H54 (cell line): ENCODE measurements at places on chromosomes 4 and X.

DNA sequence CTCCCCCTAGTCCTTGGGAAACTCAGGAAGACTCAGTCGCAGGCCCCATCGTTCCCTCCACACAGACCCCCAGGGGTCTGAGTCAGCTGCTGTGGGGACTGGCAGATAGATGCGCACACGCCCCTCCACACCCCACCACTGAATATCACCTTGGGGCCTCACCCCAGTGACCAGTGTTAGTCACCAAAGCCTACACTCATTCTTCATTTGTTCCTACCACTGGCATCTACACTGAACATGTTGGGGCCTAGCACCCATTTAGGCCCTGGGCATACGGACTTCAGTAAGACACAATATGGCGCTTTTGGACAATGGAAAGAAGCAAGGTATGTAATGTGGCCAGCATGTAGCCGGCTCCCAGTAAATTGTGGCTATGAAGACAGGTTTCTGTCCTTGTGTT lies 154.1 kb upstream of the PJA1 start:
- DNase-seq, result no peak

DNA sequence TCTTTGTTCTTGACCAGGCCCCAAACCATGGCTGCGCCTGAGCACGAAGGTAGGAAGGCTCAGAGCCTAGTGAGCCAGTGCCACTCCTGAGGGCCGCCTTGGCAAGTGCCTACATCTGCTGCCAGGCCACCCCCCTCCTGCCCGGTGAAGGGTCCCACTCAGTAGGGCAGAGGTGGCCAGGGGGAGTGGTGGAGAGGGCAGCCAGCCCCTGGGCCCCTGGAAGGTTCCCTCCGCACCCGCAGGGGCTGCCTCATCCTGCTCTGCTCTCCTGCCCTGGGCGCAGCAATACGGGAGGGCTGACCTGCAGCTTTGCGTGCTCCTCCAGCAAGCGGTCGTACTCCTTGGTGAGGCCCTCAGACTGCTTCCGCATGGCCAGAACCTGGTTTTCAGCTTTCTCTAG lies 14.0 kb downstream of the SLC6A8 start:
- no peak for DNase-seq

DNA sequence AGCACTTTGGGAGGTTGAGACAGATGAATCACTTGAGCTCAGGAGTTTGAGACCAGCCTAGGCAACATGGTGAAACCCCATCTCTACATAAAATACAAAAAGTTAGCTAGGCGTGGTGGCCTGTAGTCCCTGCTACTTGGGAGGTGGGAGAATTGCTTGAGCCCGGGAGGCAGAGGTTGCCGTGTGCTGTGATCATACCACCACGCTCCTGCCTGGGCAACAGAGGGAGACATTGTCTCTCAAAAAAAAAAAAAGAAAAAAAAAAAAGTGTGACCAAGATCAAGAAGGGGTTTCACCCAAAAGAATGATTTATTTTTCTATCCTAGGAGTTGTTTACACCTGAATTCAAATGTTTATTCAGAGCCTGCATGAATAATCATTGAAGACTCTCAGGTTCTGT lies 572.4 kb upstream of the GALNT7 start:
- no peak for DNase-seq

- no peak for DNase-seq
Observed at GRCh38 chr4:184313058-184313581, 95.4 kb upstream of the ENPP6 start.

- no peak for DNase-seq
Observed at GRCh38 chr4:39452153-39452859, 6.4 kb downstream of the RPL9 start.

GRCh38 chr4:154313004-154313585 lies 178.5 kb downstream of the DCHS2 start:
- DNase-seq, result no peak

DNA sequence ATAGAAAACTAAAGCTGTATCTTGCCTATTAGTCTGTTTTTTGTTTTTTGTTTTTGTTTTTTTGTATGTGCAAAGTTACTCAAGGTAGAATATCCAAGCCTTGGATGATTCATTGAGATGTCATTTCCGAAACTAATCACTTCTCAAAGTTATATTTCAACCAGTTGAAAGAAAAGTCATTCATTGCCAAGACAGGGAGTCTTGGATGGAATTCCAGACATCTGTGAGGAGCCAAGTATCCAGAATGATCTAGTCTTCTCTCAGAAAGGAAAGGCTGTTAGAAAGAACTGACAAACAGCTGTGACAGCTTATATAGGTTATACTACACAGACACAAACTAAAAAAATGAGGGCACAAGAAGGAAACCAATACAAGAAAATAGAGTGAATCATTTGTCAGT lies 141.1 kb upstream of the NDST3 start:
- DNase-seq, result no peak

DNA sequence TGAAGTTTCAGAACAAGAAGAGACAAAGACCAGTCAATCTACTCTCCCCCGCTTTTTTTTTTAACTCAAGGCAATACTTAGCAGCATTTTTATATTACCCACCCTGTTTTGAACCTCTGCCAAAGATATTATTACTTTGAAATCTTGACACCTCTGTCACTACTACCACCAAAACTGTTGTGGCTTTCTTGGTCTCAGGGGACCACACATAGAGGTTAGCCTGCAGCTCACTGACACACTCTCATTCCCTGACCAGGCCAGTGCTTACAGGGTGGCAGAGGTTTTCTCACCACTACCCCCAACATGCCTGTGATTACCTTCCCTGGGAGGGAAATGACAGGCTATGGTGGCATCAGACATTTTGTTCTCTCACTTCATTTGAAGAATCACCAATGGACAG lies 137.4 kb upstream of the STIM2 start:
- no peak for DNase-seq

DNA sequence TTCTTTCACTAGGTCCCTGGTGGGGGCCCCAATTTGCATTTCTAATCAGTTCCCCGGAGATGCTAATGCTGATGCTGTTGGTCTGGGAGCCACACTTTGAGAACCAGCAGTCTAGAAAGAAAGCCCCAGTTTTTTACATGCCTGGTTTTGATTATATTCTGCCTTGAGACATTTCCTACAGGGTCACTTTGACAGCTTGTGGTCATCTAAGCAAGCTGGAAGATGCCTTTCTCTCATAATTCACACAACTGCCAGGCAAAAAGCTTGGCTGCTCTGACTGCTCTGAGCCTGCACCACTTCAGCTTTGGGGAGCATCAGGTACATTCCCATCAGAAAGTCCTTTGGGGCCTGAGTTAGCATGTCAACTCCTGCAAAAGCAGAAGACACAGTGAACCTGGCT lies 5.9 kb upstream of the PLAC1 start:
- DNase-seq, result no peak

- DNase-seq, result no peak
Observed at GRCh38 chr4:140704964-140705363, 51.2 kb downstream of the TBC1D9 start.

DNA sequence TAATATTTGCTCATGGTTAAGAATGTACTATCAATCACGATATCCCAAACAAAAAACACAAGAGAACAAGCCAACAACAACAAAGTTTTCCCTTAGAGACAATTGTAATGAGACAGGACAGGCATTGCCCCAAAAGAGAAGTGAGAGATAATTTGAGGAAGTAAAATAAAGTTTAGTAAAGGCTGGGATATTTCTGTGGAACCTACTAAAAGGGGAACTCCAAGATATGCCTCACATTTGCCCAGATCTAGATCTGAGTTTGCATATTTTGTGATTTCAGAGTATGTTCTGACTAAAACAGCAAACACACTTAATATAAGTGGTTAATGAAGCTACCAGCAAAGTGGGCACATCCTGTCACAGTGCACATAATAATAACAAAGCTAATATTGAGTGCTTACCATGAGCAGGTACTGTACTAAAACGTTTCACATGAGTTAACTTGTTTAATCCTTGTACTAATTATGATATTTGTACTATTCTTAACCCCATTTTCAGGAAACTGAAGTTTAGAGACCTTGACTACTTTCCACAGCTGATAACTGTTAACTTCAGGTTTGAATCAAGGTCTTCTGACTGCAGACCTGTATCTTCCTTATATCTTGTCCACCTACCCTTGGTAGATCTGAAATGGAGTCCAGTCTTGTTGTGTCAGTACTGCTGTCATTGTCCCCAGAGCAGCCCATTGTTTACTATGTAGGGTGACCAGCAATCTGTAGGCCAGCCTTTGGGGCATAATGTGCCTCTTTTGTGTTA lies 26.0 kb upstream of the BMP2K start:
- no peak for DNase-seq

GRCh38 chr4:10579648-10580047 lies 104.9 kb downstream of the CLNK start:
- no peak for DNase-seq

- DNase-seq, result no peak
Observed at GRCh38 chr4:177574446-177574845, 132.2 kb upstream of the AGA start.

DNA sequence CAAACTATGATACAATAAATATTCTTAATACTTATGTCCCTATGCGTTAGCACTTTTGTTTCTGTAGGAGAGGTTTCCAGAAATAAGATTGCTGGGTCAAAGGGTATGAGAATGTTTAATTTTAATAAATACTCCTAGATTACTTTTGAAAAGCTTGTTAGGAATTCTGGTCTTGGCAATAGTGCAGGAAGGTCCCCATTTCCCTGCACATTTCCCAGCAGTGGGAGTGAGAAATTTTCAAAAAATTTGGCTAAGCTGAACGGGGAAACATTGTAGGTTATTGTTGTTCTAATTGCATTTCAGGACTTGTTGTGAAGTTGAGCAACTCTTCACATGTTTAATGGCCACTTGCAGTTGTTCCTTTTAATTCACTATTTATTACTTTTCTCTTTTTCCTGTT lies 27.1 kb downstream of the IGFBP7 start:
- no peak for DNase-seq

DNA sequence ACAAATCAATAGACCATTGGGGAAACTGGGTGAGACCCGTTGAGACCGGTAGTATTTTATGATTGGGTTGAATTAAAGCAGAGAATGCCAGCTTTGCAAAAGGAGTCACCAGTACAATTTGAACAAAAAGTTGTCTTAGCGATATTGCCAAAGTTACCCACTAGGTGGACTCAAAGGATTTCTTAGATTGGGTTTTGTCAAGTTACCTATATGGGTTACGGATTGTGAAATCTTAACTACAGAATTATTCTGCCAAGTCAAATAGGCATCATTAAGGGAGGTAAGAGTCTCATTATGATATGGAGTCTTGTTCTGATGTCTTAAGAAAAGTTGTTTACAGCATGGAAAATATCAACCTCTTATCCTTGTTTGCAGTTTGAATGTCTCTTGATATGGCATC lies 15.0 kb upstream of the CT47A1 start:
- peak; percentile 3 for DNase-seq

- DNase-seq, result no peak
Observed at GRCh38 chr4:163744861-163745260, 250.4 kb downstream of the TMA16 start.

- DNase-seq, result no peak
Observed at GRCh38 chrX:47446971-47447370, 36.1 kb downstream of the ZNF41 start.

DNA sequence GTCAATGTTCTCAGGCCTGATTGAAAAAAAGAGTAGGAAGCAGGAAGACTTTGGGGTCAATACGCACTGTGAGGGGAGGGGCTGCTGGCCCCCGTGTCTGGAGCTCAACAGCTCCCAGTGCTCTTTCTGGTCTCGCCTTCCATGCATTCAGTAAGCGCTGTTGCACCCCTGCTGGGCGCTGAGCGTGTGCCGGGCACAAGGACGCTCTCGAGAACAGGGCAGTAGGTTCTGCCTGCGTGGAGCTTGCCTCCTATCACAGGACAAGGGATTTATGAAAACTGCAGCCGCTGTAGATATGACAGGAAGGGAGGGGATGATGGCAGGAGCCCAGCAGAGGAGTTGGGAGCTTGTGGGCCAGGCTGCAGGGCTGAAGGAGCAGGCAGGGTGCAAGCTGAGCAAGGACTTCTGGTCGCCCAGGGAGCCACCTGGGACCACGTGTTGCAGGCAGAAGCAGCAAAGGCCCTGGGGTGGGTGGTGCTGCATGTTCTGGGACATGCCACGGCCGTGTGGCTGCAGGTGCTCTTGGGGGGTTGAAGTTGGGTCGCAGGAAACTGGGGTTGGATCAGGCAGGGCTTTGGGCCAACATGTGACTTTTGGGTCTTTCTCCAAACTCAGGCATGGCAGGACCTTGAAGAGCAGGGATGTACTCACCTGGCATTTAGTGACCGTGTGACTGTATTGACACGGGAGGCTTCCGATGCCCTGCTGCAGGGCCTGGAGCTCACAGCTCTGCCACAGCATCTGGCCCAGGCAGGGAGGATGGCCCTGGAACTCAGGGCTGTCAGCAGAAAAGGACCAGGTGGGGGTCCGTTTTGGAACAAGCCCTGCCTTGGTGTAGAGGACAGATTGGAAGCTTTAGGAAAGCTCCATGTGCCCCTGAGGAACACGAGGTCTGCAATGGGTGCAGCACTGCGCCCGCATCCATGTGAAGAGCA lies 97.9 kb downstream of the CPZ start:
- DNase-seq, result no peak

DNA sequence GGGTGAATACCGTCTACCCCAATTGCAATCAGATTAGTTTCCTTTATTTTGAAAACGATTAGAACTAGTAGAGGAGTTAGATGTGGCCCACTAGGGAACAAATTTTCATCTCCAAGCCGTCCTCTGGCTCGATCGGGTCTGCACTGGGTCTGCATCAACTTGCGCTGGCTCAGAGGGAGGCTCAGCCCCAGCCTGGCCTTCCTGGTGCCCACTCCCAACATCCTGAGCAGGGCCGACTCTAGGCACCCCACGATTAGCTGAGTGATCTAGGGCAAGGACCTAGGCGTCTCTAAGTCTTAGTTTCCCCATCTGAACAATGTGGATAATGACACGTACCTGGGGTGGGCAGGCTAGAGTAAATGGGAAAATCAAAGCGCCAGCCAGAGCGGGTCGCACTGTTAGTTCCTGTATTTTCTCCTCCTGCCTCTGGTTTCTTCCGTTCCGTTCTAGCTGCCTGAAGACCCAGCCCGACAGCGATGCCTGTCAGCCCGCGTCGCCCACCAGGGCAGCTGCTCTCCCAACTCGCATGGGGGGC lies 7.7 kb upstream of the HAND2 start:
- no peak for DNase-seq

DNA sequence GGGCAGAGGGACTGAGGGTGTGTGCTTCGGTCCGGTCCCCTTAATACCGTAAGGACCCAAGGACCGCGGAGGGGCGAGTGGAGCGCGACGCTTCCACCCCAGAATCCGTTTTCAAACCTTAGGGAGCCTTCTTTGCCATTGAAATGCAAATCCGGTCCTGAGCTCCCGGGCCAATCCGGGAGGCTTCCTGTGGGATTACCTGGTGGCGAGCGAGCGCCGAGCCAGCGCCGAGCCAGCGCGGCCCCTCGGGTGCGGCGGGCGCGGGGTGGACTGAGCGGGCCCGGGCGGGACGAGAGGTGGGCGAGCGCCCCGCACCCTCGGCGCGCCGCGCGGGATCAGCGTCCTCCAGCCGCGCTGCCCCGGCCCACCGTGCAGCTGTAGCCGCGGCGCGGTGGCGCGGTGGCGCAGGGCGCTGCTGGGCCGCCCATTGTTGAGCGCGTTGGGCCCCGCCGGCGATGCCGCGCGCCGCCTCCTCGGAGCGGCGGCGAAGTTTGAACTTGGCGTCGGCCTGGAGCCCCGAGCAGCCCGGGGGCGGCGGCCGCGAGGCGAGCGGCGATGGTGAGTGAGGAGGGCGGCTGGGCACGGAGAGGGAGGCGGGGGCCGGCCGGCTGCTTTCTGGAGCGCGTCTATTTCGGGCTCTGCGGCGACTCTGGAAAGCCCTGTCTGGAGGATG lies 208.7 kb downstream of the SOWAHB start:
- peak; percentile 15 for DNase-seq
